Stimulated activated CD4-positive, alpha-beta T cell treated with anti-CD3 and anti-CD28 coated beads, Interleukin-15, amount 100 ng/mL, for 48 hours (primary cell): ENCODE measurements at places on chromosomes 3 and 15.

- DNase-seq = peak; percentile 43
Measured at GRCh38 chr3:105676621-105677300, 192.1 kb downstream of the CBLB start.

GRCh38 chr3:63867225-63867624, 3.6 kb downstream of the ATXN7 start:
- no peak for DNase-seq

DNA sequence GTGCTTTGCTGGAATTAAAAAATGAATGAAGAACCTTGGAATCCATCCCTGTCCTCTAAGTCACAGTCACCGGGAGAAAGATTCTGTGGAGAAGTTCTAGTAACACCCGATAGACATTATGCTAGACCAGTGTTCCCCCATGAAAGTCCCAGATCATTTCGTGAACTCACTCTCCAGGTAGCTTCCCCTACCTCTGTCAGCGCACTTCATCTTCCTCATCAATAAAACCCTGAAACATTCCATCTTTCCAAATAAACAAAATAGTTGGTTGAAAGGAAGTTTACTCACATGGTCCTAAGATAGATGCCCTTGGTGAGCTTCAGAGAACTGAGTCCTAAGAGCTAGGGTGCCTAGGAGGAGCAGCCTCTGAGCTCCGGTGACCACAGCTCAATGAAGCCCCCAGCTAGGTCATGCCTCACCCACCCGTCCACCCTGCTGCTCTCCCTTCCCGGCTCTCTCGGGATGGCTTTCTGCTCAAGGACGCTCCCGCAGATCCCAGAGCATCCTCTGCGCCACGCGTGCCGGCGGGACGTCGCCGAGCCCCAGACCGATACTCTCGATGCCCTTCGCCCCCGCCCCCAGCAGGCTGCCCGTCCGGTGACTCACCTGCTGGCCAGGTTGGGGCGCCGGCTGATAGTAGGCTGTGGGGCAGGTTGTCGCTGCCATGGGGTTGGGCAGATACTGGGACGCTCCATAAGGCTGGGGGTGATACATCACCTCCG, 776 bp downstream of the VGLL3 start:
- no peak for DNase-seq

GRCh38 chr3:42801048-42801620, 3.2 kb downstream of the HIGD1A start:
- no peak for DNase-seq

DNA sequence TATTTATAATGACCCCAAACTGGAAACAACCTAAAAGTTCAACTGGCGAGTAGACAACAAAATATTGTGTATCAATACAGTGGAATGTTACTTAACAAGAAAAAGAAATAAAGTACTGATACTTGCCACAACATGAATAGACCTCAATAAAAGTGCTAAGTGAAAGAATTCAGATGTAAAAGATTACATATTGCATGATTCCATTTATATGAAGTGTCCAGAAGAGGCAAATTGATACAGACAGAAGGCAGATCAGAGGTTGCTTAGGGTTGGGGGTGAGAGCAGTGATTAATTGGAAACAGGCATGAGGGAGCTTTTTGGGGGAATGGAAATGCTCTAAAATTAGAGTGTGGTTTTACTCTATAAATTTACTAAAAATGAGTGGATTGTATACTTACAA, 183.3 kb downstream of the SATB1 start:
- no peak for DNase-seq
